Type B pancreatic cell (in vitro differentiated cells): ENCODE measurements at places on chromosomes 1 and 21.

GRCh38 chr1:82177192-82177591 lies 376.5 kb downstream of the ADGRL2 start:
- DNase-seq: no peak

GRCh38 chr1:118077331-118078045 lies 107.5 kb downstream of the SPAG17 start:
- DNase-seq: no peak

- DNase-seq: no peak
Observed at GRCh38 chr1:198678301-198678836, 39.5 kb downstream of the PTPRC start.

- no peak for DNase-seq
Observed at GRCh38 chr1:22447621-22448111, 4.0 kb upstream of the ZBTB40 start.

GRCh38 chr1:191609305-191609704 lies 549.0 kb upstream of the RGS18 start:
- DNase-seq: no peak

GRCh38 chr1:92488416-92488815 lies 1.7 kb upstream of the GFI1 start:
- no peak for DNase-seq

DNA sequence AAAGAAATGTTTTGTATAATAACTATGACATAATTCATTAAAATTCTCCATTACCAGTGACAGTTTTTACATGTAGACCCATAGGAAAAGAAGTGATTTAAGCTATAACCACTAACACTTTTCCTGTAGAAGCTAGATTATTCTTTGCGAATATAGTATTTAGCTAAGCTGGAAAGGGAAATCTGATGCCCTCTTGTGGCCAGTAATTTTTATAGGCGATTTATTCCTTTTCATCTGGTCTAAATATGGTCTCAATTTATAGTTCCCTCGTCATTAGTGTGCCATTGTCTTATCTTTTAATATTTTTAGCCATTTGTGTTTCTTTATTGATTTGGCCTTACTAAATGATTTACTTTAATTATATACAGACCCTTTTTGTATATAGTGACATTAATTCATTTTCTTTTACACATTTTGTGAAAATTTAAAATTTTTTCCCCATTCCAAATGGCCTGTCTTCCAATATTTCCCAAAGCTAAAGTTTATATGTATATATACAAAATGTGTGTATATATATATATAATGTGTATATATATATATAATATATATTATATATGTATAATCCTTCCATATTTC lies 26.7 kb downstream of the BTG3 start:
- DNase-seq: no peak

GRCh38 chr1:183165456-183165855 lies 20.6 kb upstream of the LAMC2 start:
- no peak for DNase-seq

- DNase-seq: no peak
Observed at GRCh38 chr1:237539055-237539454, 351.7 kb downstream of the ZP4 start.

DNA sequence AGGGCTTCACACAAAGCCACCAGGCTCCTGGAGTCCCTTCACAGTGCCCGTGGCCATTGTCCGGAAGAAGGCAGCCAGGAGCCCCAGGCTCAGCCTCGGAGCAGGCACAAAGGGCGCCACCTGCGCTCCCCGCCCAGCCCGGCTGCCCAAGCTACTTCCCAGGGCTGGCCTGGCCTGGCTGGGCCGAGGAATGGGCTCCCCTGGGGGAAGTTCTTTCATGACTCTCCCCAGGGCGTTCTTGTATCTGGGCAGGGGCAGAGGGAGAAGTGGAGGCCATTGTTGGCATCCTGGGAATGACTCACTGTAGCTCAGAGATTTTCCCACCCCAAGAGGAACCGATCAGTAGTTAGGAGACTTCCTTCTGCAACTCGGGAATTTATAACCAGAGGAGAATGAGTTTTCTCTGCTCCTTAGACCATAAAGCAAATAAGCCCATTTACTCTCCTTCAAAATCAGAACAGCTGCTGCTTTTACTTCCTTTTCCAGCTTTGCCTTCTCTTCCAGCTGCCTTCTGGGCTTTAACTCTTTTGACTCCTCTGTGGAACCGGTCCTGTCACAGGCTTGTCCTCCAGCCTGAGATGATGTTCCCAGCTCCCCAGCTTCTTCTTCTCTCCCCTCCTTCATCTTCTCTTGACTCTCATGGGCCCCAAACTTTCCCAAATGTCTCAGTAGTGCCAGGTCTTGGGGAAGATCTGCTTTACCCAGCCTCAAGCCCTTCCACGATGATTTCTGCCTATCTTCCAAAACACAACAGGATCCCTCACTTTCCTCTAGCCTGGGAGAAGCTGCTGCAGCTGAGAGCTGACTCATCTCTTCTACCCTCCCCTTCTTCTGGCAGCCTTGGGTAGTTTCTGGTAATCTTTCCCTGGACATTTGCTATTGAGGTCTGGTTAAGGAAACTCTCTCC lies 118.7 kb upstream of the CD34 start:
- DNase-seq: no peak

DNA sequence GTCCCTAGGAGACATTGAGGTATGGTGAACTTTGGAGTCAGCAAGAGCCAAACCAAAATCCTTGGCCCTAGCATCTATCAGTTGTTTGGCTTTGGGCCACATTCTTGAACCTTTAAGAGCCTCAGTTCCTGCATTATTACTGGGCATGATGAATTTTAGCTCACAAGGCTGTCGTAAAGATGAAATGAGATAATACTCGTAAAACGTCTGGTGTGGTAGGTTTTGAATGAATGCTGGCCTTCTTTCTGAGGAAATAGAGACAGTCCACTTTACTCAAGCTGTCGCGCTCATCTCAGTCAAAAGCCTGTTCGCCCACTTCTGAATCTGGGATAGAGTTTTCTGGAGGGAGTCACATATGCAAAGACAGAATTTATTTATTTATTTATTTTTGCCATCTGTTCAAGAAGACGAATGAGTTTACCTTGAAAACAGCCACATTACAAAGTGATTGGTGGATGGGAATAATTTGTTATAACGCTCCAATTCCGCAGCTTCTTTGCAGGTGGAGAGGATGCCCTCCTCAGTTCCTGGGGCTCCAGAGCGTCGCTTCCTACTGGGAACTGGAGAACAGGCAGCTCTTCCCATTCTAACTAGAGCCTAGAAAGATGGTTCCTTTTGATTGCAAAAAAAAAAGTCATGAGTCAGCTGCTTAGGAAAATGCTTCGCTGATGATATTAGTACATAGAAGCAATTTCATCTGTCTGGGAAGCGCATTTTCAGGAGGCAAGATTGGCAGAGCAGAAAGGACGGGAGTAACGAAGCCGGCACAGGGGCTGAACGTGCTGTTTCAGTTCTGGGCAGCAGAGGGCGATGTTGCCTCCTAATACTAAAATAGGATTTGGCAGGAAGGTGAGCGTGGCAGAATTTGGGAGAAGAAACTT lies 49.9 kb upstream of the CYP2J2 start:
- DNase-seq: peak; percentile 79

- DNase-seq: no peak
Observed at GRCh38 chr1:97505816-97506215, 415.0 kb downstream of the DPYD start.

DNA sequence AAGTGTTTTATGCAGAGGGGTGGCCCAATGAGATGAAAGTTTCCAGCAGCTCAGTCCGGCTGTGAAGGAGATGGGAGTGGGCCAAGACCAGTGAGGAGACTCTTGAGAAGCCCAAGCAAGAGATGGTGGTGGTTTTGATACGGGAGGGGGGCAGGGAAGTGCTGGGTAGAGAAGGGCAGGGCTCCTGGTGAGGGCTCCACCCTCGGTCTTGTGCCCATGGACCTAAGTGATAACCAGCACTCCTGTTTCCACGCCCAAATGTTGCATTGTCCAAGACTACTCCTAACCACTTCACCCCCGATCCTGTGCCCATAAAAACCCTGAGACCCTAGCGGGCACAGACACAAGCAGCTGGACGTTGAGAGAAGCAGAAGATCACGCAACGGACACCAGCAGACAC lies 140.9 kb downstream of the MIS18A start:
- no peak for DNase-seq
